Thoracic aorta (tissue), 2 donors: ENCODE measurements at places on chromosomes 3 and 15.

GRCh38 chr3:149377408-149378364 is at the start of gene TM4SF1:
TSS of gene TM4SF1 (minus strand) at chr3:149377649. CDS start at chr3:149377547, 102 bp downstream.
- H3K36me3 ChIP-seq, result no peaks in the 10 kb centered on the region
- H3K4me1 ChIP-seq, result peaks cover 11% of the 10 kb centered on the region
- peak; percentile 77 for DNase-seq
- no peaks in the 10 kb centered on the region for H3K27me3 ChIP-seq
- peak within 1 kb of the TSS; percentile 71 for H3K4me3 ChIP-seq
- peak within 1 kb of the TSS; percentile 69 for H3K27ac ChIP-seq

DNA sequence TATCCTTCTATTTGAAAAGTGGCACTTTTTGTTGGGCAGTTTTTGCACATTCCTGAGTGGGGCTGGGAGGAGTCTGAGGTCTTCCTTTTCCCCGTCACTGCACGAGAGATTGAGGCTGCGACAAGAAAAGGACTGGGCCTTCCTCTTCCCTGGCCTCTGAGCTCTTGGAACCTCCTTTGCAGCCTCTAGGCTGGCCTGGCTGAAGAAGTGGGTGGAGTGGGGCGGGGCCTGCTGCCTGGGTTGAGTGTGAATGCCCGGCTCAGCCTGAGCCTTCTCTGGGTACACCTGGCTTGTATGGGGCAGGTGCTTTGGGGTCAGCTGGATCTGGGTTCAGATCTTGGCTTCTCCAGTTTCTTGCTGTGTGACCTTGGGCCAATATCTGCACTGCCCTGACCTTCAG is 43.1 kb downstream of the PLXNA1 start:
- no peak for DNase-seq
- H3K36me3 ChIP-seq, result peaks cover 67% of the 10 kb centered on the region
- no peak overlapping the region for H3K27ac ChIP-seq
- no peaks in the 10 kb centered on the region for H3K4me1 ChIP-seq
- no peak overlapping the region for H3K4me3 ChIP-seq

DNA sequence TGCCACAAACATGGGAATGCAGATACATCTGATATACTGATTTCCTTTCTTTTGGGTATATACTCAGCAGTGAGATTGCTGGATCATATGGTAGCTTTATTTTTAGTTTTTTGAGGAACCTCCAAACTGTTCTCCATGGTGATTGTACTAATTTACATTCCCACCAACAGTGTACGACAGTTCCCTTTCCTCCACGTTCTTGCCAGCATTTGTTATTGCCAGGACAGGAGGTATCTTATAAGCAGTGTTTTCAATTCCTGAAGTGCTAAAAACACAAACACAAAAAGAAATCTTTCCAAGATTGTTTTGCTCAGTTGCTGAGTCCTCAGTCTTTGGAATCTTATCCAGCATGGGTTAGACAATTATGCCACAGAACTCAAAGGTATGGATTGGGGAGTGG is 13.5 kb downstream of the GTF2E1 start:
- H3K27ac ChIP-seq, result no peak overlapping the region
- H3K36me3 ChIP-seq, result peaks cover 3% of the 10 kb centered on the region
- H3K27me3 ChIP-seq, result no peaks in the 10 kb centered on the region
- DNase-seq, result no peak
- H3K4me1 ChIP-seq, result no peaks in the 10 kb centered on the region
- H3K4me3 ChIP-seq, result no peak overlapping the region

DNA sequence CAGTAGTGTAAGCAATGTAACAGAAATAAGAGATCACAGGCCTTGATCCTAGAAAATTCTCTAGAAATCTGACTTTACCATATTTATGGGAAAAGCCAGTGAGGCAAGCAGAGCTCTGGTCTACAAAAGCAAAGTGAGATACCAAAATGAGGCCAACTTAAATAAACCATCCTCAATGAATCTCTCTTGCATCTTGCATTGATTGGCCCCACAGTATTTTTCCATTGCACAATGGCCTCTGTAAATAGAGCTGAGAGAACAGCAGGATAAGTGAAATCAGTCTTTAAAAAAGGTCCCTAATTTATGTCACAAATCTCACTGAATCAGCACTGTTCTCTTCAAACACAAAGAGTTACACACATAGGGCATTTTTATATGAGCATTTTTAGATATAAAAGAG is 8.9 kb downstream of the CFAP20DC start:
- H3K4me1 ChIP-seq, result no peaks in the 10 kb centered on the region
- H3K27me3 ChIP-seq, result no peaks in the 10 kb centered on the region
- H3K36me3 ChIP-seq, result no peaks in the 10 kb centered on the region
- DNase-seq, result no peak
- H3K27ac ChIP-seq, result no peak overlapping the region
- H3K4me3 ChIP-seq, result no peak overlapping the region

DNA sequence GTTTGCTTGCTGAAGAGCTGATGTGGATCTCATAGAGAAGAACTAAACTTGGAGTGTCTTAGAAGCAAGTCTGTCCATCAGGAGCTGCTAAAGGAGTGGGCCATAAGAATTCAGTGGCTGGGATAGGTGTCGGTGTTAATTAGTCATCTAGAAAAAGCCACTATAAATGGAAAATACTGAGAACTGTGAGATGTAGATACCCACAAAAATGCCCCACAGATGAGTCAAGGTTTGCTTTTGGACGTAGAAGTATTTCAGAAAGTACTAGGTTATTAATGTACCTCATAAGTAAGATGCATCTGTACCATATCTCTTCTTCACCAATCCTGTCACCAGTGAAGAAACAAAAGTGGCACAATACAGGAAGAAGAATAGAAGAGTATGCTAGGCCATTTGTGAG is 530.9 kb upstream of the TGFBR2 start:
- H3K4me1 ChIP-seq, result peaks cover 6% of the 10 kb centered on the region
- no peaks in the 10 kb centered on the region for H3K27me3 ChIP-seq
- H3K4me3 ChIP-seq, result no peak overlapping the region
- no peak overlapping the region for H3K27ac ChIP-seq
- H3K36me3 ChIP-seq, result no peaks in the 10 kb centered on the region
- DNase-seq, result no peak

GRCh38 chr3:112815981-112816380 is 30.7 kb downstream of the CD200R1L start:
- no peak overlapping the region for H3K4me3 ChIP-seq
- DNase-seq, result no peak
- no peaks in the 10 kb centered on the region for H3K27me3 ChIP-seq

GRCh38 chr3:134030379-134031347 is 938 bp upstream of the SLCO2A1 start:
- H3K4me1 ChIP-seq, result peaks cover 8% of the 10 kb centered on the region
- no peak for DNase-seq
- peak overlapping the region; percentile 82 for H3K4me3 ChIP-seq
- no peaks in the 10 kb centered on the region for H3K36me3 ChIP-seq
- H3K27ac ChIP-seq, result no peak overlapping the region

DNA sequence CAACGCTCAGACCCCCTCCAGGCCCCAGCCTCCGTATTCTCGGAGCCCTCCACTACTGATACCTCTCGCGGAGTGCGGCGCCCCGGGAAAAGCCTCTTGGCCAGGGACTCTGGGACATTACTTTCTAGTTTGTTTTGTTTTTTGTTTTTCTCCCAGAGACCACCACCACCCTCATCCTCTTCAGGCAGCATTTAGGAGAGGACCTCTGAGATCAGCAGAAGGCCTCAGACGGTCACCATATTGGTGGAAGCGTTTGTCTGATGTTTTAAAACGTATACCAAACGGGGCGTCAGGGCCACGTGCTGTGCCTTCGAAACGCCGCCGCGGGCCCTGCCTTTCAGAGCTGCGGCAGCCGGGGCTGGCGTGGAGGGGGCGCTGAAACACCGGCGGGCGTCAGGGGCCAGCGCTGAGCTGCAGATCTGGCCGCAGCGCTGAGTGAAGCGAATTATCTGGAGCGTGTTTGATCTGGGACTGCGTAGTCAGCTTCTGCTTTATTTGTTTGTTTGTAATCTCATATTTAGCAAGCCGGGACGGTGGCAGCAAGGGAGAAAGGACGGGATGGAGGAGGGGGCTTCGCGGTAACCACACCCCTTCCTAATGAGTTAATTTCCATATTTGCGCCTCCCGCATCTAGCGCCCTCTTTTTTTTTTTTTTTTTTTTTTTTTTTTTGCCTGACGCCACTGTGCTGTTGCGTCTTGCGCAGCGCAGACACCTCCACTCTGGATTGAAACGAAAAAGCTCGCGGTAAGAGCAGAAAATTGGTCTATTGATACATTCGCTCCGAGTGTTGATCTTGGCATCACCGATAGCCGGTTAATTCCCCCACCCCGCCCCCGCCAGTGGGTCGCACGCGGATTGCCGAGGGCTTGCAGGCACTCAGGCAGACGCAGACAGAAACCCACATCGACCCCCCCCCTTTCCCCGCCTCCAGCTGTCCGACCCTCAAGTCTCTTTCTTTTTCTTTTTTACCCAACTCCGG is 14.9 kb downstream of the SOX2 start:
- H3K27ac ChIP-seq, result no peak overlapping the region
- H3K27me3 ChIP-seq, result peaks cover 32% of the 10 kb centered on the region
- no peak for DNase-seq
- no peaks in the 10 kb centered on the region for H3K36me3 ChIP-seq
- H3K4me3 ChIP-seq, result peak overlapping the region; percentile 63
- H3K4me1 ChIP-seq, result no peaks in the 10 kb centered on the region

DNA sequence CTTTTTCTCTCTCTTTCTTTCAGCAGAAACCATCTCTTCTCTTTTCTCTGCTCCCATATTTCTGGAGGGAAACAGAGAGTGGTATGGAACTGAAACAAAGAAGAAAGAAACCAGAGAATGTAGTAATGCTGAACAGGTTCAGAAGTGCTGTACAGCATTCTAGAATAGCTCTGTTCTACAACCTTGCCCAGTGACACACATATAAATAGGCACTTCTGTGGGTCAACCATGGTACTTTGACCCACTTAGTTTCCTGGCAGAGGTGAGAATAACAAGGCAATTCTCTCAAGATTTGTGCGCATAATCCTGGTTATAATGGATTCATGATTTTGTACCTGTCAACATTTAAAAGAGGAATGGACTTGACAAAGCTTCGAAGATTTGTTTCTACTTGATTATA is 12.3 kb downstream of the CFAP91 start:
- no peak for DNase-seq
- H3K4me1 ChIP-seq, result no peaks in the 10 kb centered on the region
- H3K4me3 ChIP-seq, result no peak overlapping the region
- no peaks in the 10 kb centered on the region for H3K27me3 ChIP-seq
- H3K36me3 ChIP-seq, result no peaks in the 10 kb centered on the region

GRCh38 chr3:157134620-157135191 is 25.2 kb downstream of the CCNL1 start:
- H3K27me3 ChIP-seq, result no peaks in the 10 kb centered on the region
- H3K27ac ChIP-seq, result peak overlapping the region; percentile 62
- no peak overlapping the region for H3K4me3 ChIP-seq
- DNase-seq, result peak; percentile 48
- no peaks in the 10 kb centered on the region for H3K36me3 ChIP-seq

DNA sequence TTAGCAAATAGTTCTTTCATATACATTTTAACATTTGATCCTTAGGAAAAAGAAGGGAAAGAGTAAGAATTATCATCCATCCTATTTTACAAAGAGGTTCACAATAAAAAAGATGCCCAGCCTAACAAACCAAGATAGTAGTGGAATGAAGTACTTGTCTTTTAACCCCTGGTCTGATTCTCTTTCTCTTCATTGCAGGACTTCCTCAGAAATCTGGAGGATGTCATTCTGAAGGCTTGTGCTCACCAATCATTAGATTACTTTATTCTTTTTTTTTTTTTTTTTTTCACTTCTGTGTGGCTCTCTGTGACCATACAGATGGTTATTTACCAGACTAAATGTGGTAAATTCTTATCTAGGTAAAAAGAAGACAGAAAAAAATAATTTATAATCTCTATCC is 7.0 kb downstream of the HDGFL3 start:
- no peak overlapping the region for H3K4me3 ChIP-seq
- no peaks in the 10 kb centered on the region for H3K36me3 ChIP-seq
- DNase-seq, result no peak
- H3K27me3 ChIP-seq, result no peaks in the 10 kb centered on the region

DNA sequence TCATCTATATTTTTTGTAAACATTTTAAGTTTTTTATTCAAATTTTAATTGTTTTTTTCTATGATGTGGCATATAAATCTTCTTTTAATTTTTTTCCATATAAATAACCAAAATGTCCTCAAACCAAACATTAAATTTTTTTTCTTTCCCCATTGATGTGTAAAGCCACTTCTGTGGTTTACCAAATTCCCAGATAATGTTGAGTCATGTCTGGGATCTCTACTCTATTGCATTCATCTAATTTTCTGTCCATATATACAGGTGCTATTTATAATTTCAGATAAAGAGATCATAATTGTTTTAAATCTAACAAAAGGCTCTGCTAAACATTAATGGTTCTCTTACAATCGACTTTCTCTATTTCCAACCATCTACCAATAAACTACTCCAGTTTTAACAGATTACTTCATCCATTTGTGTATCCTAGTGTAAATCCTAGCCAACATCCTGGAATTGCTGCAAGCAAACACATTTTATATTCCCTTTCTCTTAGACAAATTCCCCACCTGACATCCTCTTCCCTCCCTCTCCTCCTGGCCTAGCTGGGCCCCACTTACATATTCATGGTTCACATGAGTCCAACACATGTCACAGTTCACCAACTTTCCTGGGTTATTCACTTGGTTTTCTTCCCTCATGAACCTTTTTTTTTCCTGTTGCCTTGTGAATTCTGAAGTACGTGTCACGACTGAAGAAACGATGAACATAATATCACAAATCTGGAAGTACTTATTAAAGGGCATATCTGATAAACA is 368.0 kb upstream of the AGTR1 start:
- H3K4me1 ChIP-seq, result no peaks in the 10 kb centered on the region
- no peak overlapping the region for H3K27ac ChIP-seq
- no peaks in the 10 kb centered on the region for H3K27me3 ChIP-seq
- H3K36me3 ChIP-seq, result no peaks in the 10 kb centered on the region
- no peak overlapping the region for H3K4me3 ChIP-seq
- DNase-seq, result no peak

DNA sequence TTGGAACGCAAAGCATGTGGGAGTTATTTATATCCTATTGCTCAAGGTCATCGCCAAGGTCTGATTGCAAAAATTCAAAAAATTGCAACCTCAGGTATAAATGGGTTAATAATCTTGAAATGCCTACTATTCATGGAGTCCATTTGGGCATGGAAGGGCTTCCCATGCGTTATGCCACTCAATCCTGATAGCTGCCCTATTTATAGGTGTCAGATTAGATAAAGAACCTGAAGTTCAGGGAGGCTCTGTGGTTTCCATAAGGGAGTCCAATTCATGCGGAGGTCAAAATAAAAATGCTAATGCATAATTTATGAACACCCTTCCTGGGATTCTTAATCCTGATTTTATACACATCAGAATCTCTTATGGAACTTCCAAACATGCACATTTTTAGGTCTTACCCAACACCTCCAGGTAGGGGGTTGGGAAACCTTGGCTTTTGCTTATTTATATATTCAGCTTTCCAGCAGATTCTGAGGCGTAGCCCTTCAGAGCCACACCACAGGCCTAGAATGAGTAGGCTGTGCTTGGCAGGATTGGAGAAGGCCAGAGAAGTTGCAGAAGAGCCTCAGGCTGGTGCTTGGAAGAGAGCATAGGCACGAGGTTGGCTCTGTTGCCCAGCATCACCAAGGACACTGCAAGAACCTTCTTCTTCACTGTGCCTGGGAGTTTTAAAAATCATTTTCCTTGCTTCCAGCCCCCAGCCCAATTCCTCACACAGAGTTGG is 324.4 kb upstream of the CFAP20DC start:
- no peak for DNase-seq
- H3K4me1 ChIP-seq, result no peaks in the 10 kb centered on the region
- no peak overlapping the region for H3K27ac ChIP-seq
- H3K27me3 ChIP-seq, result no peaks in the 10 kb centered on the region
- H3K4me3 ChIP-seq, result no peak overlapping the region
